ENCODE measurements at places on chromosomes 3 and 15.

GRCh38 chr3:122299872-122300460, 25.1 kb upstream of the CSTA start:
- no peak for DNase-seq

DNA sequence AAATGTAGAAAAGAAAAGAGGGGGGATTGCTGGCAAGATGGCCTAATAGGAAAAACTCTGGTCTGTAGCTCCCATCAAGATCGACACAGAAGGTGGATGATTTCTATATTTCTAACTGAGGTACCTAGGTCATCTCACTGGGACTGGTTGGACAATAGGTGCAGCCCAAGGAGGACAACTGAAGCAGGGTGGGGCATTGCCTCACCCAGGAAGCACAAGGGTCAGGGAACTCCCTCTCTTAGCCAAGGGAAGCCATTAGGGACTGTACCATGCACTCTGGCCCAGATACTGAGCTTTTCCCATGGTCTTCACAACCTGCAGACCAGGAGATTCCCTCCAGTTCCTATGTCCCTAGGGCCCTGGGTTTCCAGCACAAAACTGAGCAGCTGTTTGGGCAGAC, 22.6 kb upstream of the IGSF10 start:
- DNase-seq, result no peak

- DNase-seq, result no peak
Measured at GRCh38 chr3:161150001-161150525, 44.9 kb upstream of the B3GALNT1 start.

- no peak for DNase-seq
Measured at GRCh38 chr3:45962033-45962432, 18.8 kb downstream of the CXCR6 start.

GRCh38 chr3:150956376-150956775, 16.2 kb downstream of the CLRN1 start:
- DNase-seq, result peak; percentile 29

GRCh38 chr15:85788771-85789495, 5.8 kb downstream of the KLHL25 start:
- DNase-seq, result no peak

GRCh38 chr3:153061938-153062528, 100.0 kb upstream of the RAP2B start:
- no peak for DNase-seq

Measured in astrocyte of the cerebellum (primary cell).